ENCODE measurements at places on chromosomes 4 and X.
A peak's percentile ranks its signal among the peaks of the same experiment; 100 is the strongest.

- peaks cover 25% of the 10 kb centered on the region for H3K4me1 ChIP-seq
- peak overlapping the region; percentile 61 for H3K4me3 ChIP-seq
- no peaks in the 10 kb centered on the region for H3K27me3 ChIP-seq
- H3K27ac ChIP-seq = peak overlapping the region; percentile 98
- H3K36me3 ChIP-seq = no peaks in the 10 kb centered on the region
Measured at GRCh38 chrX:107716118-107716684, 59.4 kb downstream of the TSC22D3 start.

- no peak for DNase-seq
- H3K27me3 ChIP-seq = no peaks in the 10 kb centered on the region
- no peaks in the 10 kb centered on the region for H3K4me1 ChIP-seq
- H3K4me3 ChIP-seq = no peak overlapping the region
- H3K27ac ChIP-seq = no peak overlapping the region
- H3K36me3 ChIP-seq = no peaks in the 10 kb centered on the region
Measured at GRCh38 chrX:27186671-27187070, 276.5 kb downstream of the PPP4R3C start.

GRCh38 chr4:110733901-110734300, 111.0 kb upstream of the PITX2 start:
- no peak for DNase-seq
- no peak overlapping the region for H3K4me3 ChIP-seq
- no peak overlapping the region for H3K27ac ChIP-seq
- H3K4me1 ChIP-seq = no peaks in the 10 kb centered on the region

DNA sequence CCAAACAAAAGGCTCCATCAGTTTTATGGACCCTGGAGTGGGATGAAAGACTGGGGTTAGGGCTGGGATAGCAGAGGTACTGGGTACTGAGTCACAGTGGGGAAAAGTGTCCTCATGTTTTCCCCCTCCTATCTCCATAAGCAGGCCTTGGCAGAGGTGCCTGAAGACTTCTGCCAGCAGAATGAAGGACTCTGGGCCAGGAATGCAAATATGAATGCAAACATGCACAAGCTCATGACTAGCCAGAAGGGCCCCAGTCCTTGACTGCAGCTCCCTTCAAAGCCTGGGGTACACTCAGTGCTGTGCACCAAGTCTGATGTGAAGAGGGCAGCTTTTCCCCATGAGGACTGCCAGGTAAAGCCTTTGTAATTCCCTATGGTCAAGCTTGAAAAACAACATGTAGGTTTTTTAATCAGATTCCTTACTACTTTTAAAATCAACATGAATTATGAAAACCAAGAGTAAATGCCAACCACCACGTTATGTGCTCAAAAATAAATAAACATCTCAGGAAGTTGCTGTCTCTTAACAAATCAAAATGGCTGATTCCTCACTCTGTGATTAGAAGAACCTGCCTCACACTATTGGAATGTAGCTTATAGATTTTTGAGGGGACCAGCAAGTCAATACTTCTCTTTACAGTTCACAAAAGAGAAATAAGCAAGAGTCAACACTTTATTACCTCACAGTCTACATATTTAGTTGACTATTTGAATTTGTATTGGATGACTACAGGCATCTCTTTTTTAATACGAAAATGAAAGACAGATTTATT, 1512.0 kb downstream of the ARAP2 start:
- no peaks in the 10 kb centered on the region for H3K4me1 ChIP-seq

DNA sequence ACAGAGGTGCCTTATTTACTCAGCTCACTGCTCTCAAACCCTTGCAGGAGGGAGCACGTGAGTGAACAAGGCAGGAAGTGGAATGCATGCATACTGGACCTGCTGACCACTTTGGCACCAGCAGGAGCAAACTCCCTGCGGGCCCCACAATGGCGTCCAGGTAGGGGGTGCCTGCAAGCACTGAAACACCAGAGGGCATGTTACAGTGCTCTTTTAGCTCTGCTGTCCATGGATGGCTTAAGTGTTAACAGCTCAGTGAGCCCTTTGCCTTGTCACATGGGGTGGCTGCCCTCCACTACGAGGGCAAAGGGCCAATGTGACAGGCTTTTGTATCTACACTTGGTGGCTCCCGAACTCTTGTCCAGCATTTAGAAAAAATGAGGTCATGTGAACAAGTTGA, 199.5 kb upstream of the UGT8 start:
- DNase-seq = no peak
- H3K4me1 ChIP-seq = no peaks in the 10 kb centered on the region
- H3K27ac ChIP-seq = no peak overlapping the region

DNA sequence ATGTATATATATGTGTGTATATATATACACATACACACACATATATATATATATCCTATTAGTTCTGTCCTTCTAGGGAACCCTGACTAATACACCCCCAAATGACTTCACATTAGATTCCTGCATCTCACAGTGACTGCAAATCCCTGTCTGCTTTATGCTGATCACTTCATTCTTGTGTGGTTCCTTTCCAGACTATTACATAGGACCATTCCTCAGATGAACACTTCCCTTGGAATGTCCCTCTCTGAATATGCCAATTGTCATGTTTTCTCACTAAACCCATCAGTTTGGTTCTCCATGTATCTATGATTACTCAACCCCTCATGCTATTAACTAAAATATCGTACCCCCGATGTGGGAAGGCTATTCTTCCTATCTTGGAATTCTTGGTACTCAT, 605.2 kb upstream of the NR3C2 start:
- H3K27me3 ChIP-seq = no peaks in the 10 kb centered on the region
- no peaks in the 10 kb centered on the region for H3K36me3 ChIP-seq
- DNase-seq = no peak
- no peak overlapping the region for H3K4me3 ChIP-seq

DNA sequence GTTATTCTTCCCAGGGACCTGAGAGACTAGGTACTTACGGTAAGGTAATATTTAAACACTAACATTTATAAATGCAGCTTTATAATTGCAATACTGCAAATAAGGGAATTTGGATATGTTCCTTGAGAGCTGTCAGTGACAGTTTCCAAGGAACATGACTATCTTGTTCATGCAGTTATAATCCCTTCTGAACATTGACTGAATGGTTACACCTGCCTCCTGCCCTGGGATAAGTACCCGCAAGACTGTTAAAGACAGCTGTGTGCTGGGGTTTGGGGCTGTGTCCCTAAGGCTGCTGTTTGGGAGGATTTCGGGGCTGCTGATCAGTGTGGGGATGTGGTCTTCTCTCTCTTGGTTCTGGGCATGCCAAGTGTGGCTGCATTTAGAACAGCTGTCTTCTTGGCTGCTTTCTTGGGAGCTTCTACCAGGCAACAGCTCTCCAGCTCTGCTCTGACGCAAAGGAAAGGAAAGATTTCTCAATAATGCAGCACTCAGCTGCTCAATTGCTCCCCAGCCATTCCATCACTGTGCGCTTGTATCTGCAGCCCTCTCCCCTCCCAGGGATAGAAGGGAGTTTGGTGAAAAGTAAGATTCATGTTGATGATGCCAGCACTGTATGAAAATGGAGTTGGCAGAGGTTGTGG, 298.8 kb upstream of the TAPT1 start:
- no peaks in the 10 kb centered on the region for H3K36me3 ChIP-seq
- no peaks in the 10 kb centered on the region for H3K4me1 ChIP-seq
- H3K27me3 ChIP-seq = no peaks in the 10 kb centered on the region
- no peak overlapping the region for H3K4me3 ChIP-seq
- DNase-seq = no peak

DNA sequence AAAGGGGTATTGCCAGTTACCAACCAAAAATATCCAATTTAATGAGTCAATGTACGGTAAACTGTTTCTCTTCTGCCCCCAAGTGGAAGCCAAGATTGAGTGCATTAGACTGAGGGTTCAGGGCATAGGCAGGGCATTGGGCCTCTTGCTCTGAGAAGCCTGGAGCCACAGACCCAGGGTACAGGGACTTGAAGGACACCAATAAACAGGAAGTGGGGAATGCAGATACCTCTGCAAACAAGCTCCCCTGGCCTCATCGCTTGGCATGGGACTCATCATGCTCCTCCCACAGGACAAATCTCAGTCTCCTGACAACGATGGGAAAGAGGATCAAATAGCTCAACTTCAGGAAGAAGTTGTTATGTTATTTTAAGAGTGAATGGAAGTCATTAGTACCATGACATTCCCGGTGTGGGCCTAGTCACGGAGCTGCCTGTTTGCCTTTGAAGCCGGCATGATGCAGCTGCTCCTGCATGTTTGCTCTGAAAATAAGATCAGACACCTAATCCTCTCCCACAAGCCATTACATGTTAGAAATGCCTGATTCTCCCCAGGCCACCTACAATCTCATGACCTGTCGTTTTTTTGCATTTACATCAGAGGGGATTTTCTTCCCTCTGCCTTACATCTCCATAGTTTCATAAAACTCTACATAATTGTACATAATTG, 224.2 kb downstream of the RCHY1 start:
- no peak for DNase-seq
- no peak overlapping the region for H3K27ac ChIP-seq
- no peaks in the 10 kb centered on the region for H3K4me1 ChIP-seq

- H3K4me3 ChIP-seq = no peak overlapping the region
- H3K4me1 ChIP-seq = no peaks in the 10 kb centered on the region
- no peaks in the 10 kb centered on the region for H3K27me3 ChIP-seq
- DNase-seq = no peak
Measured at GRCh38 chrX:25519258-25519657, 503.5 kb upstream of the ARX start.

DNA sequence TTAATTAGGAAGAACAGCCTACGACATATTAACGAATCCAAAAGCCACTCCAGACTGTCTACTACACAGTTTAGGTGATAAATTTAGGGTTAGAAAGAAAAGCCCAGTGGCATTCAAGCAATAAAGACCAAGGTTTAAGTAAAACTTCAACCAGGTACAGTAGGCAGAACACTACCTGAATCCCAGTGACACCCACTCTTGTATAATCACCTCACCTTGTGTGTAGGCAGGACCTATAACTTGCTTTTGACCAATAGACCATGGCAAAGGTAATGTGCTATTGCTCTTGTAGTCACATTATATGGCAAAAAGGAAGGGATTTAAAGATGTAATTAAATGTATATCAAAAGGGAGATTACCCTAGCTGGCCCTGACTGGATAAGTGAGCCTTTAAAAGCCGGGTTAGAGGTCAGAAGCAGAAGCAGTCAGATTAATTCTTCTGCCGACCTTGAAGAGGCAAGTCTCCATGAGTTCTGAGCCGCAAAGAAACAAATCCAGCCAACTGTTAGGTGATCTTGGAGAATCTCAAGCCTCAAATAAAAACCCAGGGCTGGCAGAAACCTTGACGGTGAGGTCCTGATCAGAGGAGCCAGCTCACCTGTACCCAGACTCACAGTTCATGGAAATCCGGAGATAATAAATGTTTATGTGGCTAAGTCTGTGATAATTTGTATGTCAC, 8.8 kb downstream of the FSTL5 start:
- H3K27ac ChIP-seq = no peak overlapping the region
- H3K36me3 ChIP-seq = no peaks in the 10 kb centered on the region
- H3K4me3 ChIP-seq = no peak overlapping the region
- no peaks in the 10 kb centered on the region for H3K4me1 ChIP-seq
- H3K27me3 ChIP-seq = no peaks in the 10 kb centered on the region
- DNase-seq = no peak

DNA sequence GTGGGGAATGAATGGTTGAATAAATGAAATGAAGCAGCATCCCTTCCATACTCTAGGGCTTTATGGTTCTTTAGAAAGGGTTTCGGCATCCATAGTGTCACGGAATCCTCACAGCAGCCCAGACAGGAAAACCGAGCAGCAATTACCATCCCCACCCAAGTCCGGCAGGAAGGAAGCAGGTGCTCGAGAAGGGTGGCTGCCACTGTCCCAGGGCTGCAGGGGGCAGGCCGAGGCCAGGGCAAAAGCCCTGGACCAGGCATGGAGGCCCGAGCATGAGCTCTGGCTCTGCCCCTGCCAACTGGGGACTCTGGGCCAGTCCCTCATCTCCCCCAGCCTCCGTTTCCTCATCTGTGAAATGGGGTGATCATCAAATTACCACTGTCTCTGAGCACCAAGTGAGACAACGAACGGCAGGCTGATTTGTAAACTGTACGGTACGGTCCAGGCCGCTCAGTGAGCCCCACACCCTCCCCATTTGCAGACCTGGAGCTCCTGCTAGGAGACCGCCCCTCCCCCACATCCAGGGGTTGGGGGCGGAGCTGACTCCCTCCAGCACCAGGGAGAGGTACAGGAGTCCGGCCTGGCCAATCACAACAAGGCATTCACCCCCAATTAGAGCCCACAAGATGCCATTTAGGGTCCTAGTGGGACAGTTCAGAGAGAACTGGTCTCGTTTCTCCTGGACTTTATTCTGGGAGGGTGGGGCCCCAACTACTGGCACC, 100.4 kb downstream of the WFS1 start:
- no peak overlapping the region for H3K4me3 ChIP-seq
- no peaks in the 10 kb centered on the region for H3K4me1 ChIP-seq
- no peak overlapping the region for H3K27ac ChIP-seq
- H3K27me3 ChIP-seq = no peaks in the 10 kb centered on the region
- no peaks in the 10 kb centered on the region for H3K36me3 ChIP-seq

GRCh38 chrX:119667111-119667878, 25.7 kb downstream of the SEPTIN6 start:
- no peak overlapping the region for H3K4me3 ChIP-seq
- no peak for DNase-seq
- H3K27ac ChIP-seq = no peak overlapping the region
- H3K36me3 ChIP-seq = no peaks in the 10 kb centered on the region

DNA sequence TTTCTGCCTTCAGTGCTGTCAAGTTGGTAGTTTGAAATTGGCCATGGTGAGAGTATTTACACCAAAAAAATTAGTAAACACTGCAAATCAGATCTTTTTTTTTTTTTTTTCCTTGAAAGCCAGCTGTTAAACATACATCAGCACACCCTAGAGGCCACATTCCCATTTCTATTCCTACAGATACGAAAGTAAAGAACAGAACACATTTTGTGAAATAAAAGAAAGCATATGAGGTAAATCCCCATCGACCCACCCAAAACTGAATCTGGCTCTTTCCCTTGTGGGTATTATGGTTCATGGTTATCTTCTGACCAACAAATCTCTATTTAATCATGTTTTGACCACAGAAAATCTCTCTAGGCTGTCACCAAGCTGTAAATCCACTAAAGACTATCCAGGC, 41.8 kb upstream of the AP1AR start:
- H3K27ac ChIP-seq = no peak overlapping the region
- H3K36me3 ChIP-seq = no peaks in the 10 kb centered on the region
- no peaks in the 10 kb centered on the region for H3K27me3 ChIP-seq
- no peaks in the 10 kb centered on the region for H3K4me1 ChIP-seq
- no peak overlapping the region for H3K4me3 ChIP-seq

- no peak for DNase-seq
- no peak overlapping the region for H3K4me3 ChIP-seq
- peaks cover 12% of the 10 kb centered on the region for H3K4me1 ChIP-seq
- no peak overlapping the region for H3K27ac ChIP-seq
- no peaks in the 10 kb centered on the region for H3K36me3 ChIP-seq
Measured at GRCh38 chr4:1116838-1117237, 3.5 kb upstream of the RNF212 start.

GRCh38 chr4:15976456-15977447, 13.8 kb upstream of the FGFBP2 start:
- H3K4me3 ChIP-seq = no peak overlapping the region
- H3K27me3 ChIP-seq = no peaks in the 10 kb centered on the region
- H3K4me1 ChIP-seq = no peaks in the 10 kb centered on the region
- no peak for DNase-seq
- H3K27ac ChIP-seq = no peak overlapping the region

GRCh38 chr4:7753271-7753670, 186.4 kb downstream of the AFAP1 start:
- no peak overlapping the region for H3K27ac ChIP-seq
- no peaks in the 10 kb centered on the region for H3K36me3 ChIP-seq
- no peak overlapping the region for H3K4me3 ChIP-seq
- no peaks in the 10 kb centered on the region for H3K27me3 ChIP-seq
- peaks cover 14% of the 10 kb centered on the region for H3K4me1 ChIP-seq
- no peak for DNase-seq

- no peak overlapping the region for H3K27ac ChIP-seq
- no peak for DNase-seq
- no peaks in the 10 kb centered on the region for H3K27me3 ChIP-seq
- no peaks in the 10 kb centered on the region for H3K4me1 ChIP-seq
- H3K4me3 ChIP-seq = no peak overlapping the region
Measured at GRCh38 chr4:84389406-84389805, 109.7 kb downstream of the NKX6-1 start.
